ENCODE measurements at places on chromosomes 13 and 19. TPM values are rescaled to one million over a fixed set of nuclear protein-coding genes. Genes with fewer than 3 reads are reported as not detected.

SIGLEC9 gene
- total RNA-seq: 0.52 TPM

NLRP5 gene
- total RNA-seq: not detected

ZNF528 gene
- 7.9 TPM for total RNA-seq

CCDC169 gene
- 0.50 TPM for total RNA-seq

MISP3 gene
- total RNA-seq: 2.7 TPM

MEF2B gene
- 2.9 TPM for total RNA-seq

DNA sequence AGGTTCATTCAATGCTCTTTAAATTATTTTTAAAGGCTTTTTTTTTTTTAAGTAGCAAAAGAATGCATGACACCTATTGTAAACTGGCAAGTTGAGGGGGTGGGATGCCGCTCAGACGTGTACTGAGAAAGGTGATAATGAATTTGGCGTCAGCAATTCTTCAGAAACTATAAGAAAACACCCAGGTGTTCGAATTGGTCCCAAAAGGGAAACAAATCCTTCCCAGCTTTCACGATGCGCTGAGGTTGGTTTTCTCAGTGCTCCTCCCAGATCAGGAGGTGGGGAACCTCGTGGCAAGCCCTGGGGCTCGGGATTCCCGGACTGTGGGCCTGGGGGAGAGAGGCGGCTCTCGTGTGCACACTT lies 543 bp upstream of the FAM124A start:
- H3K4me3 ChIP-seq: peak overlapping the region; percentile 80
- no peak for DNase-seq
- H3K4me1 ChIP-seq: peaks cover 3% of the 10 kb centered on the region
- H3K36me3 ChIP-seq: no peaks in the 10 kb centered on the region

- H3K4me3 ChIP-seq: peak within 1 kb of the TSS; percentile 84
- DNase-seq: peak; percentile 96
Measured at GRCh38 chr19:43526884-43527859, at the start of gene ETHE1. Gene ETHE1, minus strand, starts transcription at chr19:43527201. Its CDS starts 24 bp downstream, at chr19:43527177.

GRCh38 chr13:44843403-44843802 lies 145.9 kb downstream of the NUFIP1 start:
- no peaks in the 10 kb centered on the region for H3K4me1 ChIP-seq
- no peak for DNase-seq
- no peak overlapping the region for H3K27ac ChIP-seq
- peaks cover 16% of the 10 kb centered on the region for H3K27me3 ChIP-seq
- no peaks in the 10 kb centered on the region for H3K36me3 ChIP-seq

DNA sequence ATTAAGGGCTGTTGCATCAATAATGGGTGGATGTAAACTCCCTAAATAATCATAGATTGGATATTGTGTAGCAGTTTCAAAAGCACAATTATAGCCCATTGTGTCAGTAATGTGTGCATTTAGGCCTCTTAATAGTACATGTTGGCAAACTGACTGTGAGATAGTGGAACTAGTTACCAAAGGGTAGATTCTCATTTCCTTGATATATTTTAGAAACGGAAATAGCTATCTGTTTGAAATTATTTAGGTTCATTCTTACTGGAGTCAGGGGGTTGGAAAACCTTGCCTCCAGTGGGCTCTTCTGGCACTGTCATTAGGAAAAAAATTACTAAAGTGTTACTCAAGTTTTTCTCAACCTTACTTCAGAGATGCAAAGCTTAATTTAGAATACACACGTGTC lies 1074.9 kb downstream of the PCDH17 start:
- H3K27ac ChIP-seq: no peak overlapping the region
- H3K36me3 ChIP-seq: no peaks in the 10 kb centered on the region

DNA sequence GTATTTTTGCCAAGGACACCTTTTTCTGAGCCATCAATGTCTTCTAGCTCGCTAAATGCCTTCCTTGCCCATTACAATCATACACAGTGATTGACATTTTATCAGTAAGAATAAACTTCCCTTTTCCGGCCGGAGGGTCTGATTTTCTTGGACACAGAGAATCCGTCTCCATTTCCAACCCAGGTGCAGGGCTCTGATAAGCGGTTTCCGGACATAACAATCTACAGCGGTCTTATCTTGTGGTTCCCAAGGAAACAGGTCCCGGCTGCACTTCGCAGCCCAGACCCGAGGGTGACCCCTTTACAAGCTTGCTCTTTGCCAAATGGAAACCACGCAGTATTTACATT lies 5.1 kb upstream of the ZNF77 start:
- DNase-seq: no peak
- peaks cover 12% of the 10 kb centered on the region for H3K4me1 ChIP-seq
- H3K27me3 ChIP-seq: no peaks in the 10 kb centered on the region
- peaks cover 10% of the 10 kb centered on the region for H3K36me3 ChIP-seq
- H3K4me3 ChIP-seq: peak overlapping the region; percentile 96

GRCh38 chr13:44934724-44935123 lies 54.5 kb downstream of the NUFIP1 start:
- DNase-seq: no peak
- H3K36me3 ChIP-seq: no peaks in the 10 kb centered on the region
- H3K4me1 ChIP-seq: peaks cover 4% of the 10 kb centered on the region
- H3K27ac ChIP-seq: no peak overlapping the region
